ENCODE measurements at places on chromosomes 5 and 9. TPM values are rescaled to one million over a fixed set of nuclear protein-coding genes. Genes with fewer than 3 reads are reported as not detected.

DNA sequence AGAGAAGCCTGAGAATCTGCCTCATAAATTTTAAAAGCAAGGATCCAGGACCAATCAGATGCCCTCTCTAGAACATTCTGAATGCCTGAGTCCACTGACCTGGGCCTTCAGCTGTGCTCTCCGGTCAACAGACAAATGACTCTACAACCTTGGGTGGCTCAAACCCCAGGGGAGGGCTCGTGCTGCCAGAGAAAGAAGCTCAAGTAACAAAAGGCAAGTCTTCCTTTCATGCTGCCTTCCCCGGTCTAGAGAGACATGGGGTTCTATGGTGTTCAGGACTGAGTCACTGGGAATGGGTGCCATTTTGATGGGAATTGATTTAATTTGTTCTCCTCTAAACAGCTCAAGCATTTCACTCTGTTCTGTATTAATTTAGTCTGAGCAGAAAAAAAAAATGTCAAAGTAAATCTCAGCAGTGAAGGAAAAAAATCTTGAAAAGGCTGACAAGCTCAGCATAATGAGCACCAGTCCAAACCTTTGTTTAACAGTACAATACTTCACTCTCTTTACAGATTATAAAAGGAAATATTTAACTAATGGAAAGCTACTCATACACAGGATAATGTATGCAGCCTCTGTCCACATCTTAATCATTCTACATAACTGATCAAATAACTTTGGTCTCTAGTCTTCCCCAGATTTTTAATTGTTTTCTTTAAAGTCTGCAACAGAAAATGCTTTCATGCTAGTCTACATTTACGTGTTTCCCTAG lies 191.0 kb downstream of the GLIS3 start:
- H3K27ac ChIP-seq = no peak overlapping the region
- H3K4me3 ChIP-seq = no peak overlapping the region
- H3K4me1 ChIP-seq = no peaks in the 10 kb centered on the region
- H3K27me3 ChIP-seq = peaks cover 14% of the 10 kb centered on the region
- no peak for DNase-seq
- H3K36me3 ChIP-seq = no peaks in the 10 kb centered on the region

- H3K4me1 ChIP-seq = peaks cover under 1% of the 10 kb centered on the region
- H3K27ac ChIP-seq = no peak overlapping the region
- H3K36me3 ChIP-seq = peaks cover 3% of the 10 kb centered on the region
- no peaks in the 10 kb centered on the region for H3K27me3 ChIP-seq
- no peak overlapping the region for H3K4me3 ChIP-seq
Measured at GRCh38 chr9:137506702-137507171, 43.5 kb downstream of the PNPLA7 start.

Gene MYOZ3
- not detected for total RNA-seq

DNA sequence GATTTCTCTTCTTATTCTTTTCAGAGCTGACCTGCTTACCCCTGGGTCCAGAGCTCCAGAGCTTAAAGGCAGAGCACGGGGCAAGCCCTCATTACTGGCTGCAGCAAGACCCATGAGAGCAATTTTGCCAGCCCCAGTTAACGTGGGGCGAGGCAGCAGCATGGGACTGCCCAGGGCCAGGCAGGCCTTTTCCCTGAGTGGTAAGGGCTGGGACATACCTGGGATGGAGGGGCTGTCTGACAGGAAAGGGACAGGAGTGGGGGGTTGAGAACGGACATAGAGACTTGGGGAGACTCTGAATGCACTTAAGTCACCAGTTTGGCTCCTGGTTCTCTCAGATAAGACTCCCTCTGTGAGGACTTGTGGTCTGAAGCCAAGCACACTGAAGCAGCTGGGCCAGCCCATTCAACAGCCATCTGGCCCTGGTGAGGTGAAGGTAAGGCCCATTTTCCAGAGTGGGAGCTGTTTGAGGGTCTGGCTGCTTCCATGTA lies 26.2 kb downstream of the HMGXB3 start:
- no peak for DNase-seq
- H3K36me3 ChIP-seq = peaks cover 12% of the 10 kb centered on the region
- H3K4me3 ChIP-seq = no peak overlapping the region
- no peaks in the 10 kb centered on the region for H3K27me3 ChIP-seq
- no peak overlapping the region for H3K27ac ChIP-seq

Gene TMEM141
- 16.5 TPM for total RNA-seq

GRCh38 chr5:106759581-106759980 lies 911.2 kb downstream of the EFNA5 start:
- no peak for DNase-seq
- no peaks in the 10 kb centered on the region for H3K36me3 ChIP-seq
- no peak overlapping the region for H3K27ac ChIP-seq
- no peaks in the 10 kb centered on the region for H3K27me3 ChIP-seq
- no peak overlapping the region for H3K4me3 ChIP-seq

Gene IFNB1
- total RNA-seq = not detected

GRCh38 chr5:82150559-82150958 lies 127.6 kb downstream of the RPS23 start:
- DNase-seq = no peak
- no peaks in the 10 kb centered on the region for H3K27me3 ChIP-seq
- H3K36me3 ChIP-seq = peaks cover 5% of the 10 kb centered on the region
- H3K27ac ChIP-seq = no peak overlapping the region
- H3K4me1 ChIP-seq = no peaks in the 10 kb centered on the region
- H3K4me3 ChIP-seq = no peak overlapping the region

Gene ELOVL7
- 40.1 TPM for total RNA-seq

DNA sequence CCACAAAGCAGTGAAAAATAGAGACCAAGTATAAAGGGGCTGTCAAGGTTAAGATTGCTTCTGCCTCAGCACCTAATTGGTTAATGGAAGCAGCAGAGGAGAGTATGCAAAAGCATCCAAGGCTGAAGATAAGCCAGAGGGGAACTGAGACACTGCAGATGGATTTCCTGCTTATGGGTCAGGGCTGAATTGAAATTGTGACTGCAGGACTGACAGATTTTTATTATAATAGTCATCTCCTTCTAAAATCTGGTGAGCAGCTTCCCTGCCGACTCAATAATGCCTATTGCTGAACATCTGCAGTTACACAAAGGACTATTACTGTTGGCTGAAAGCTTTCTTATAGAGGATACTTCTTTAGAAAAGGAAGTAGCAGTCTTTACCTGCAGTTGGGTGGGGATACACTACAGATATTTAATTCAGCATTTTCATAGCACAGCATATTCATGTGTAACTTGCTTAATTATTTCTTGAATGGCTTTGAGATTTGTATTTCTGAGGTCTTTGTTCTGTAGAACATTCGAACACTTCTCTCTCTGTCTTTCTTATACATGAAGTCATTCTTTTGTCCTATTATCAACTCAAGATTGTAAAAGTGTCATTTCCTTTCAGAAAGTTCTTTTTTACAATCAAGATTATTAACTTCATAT lies 363.0 kb upstream of the RIOK2 start:
- H3K4me3 ChIP-seq = no peak overlapping the region
- no peaks in the 10 kb centered on the region for H3K36me3 ChIP-seq
- no peaks in the 10 kb centered on the region for H3K4me1 ChIP-seq
- DNase-seq = no peak
- H3K27me3 ChIP-seq = no peaks in the 10 kb centered on the region

Gene WDR38
- not detected for total RNA-seq

GRCh38 chr9:18891946-18892670 lies 140.9 kb downstream of the SAXO1 start:
- H3K4me1 ChIP-seq = no peaks in the 10 kb centered on the region
- H3K27ac ChIP-seq = no peak overlapping the region
- no peak for DNase-seq
- H3K27me3 ChIP-seq = peaks cover 12% of the 10 kb centered on the region

GRCh38 chr9:79551586-79551985 lies 20.2 kb upstream of the TLE4 start:
- H3K27me3 ChIP-seq = no peaks in the 10 kb centered on the region
- no peak for DNase-seq
- no peaks in the 10 kb centered on the region for H3K4me1 ChIP-seq
- H3K27ac ChIP-seq = no peak overlapping the region
- no peak overlapping the region for H3K4me3 ChIP-seq
- H3K36me3 ChIP-seq = peaks cover 4% of the 10 kb centered on the region

DNA sequence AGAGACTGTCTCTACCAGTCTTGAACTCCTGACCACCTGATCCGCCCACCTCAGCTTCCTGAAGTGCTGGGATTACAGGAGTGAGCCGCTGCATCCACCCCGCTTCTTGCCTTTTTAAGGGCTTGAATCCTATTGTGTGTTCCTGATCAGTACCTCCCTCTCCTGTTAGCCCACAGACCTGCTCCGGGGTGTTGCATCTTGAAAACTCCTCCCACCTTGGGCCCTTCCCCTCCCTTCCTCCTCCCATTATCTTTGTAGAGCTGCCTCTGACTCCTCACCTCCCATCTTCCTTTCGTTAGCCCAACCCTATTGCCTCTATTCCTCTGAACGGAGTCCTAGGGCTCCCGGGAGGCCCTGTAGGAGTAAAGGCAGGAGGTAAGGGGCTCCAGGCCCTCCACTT lies 48.5 kb upstream of the NEK6 start:
- no peak for DNase-seq
- no peak overlapping the region for H3K27ac ChIP-seq
- no peaks in the 10 kb centered on the region for H3K36me3 ChIP-seq
- H3K4me3 ChIP-seq = peak overlapping the region; percentile 2
- H3K27me3 ChIP-seq = no peaks in the 10 kb centered on the region

Gene TMEM232
- total RNA-seq = 1.6 TPM

GRCh38 chr9:92185096-92185495 lies 69.9 kb upstream of the SPTLC1 start:
- H3K27ac ChIP-seq = no peak overlapping the region
- H3K4me1 ChIP-seq = peaks cover 2% of the 10 kb centered on the region
- DNase-seq = no peak
- no peak overlapping the region for H3K4me3 ChIP-seq
- H3K27me3 ChIP-seq = peaks cover 23% of the 10 kb centered on the region

DNA sequence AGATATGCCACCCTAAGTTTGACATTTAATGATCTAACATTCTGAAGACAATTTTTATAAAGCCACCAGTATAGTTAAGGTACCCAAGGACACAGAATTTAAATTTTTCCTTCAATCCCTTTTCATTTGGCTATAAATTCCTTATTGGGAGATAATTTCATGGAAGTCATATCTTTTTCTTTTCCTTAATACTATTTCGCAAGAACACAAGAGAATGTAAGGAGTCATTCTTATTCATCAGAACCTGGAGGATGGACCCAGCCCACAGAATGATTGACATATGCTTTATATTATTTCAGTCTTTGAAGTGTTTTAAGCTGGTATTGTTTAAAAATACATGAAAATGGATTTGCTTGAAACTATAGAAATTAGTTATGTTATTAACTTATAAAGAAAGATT lies 79.6 kb downstream of the DROSHA start:
- no peak overlapping the region for H3K27ac ChIP-seq
- H3K4me3 ChIP-seq = no peak overlapping the region
- no peaks in the 10 kb centered on the region for H3K27me3 ChIP-seq
- no peak for DNase-seq
- H3K36me3 ChIP-seq = peaks cover 23% of the 10 kb centered on the region
- peaks cover 8% of the 10 kb centered on the region for H3K4me1 ChIP-seq

Gene SNX24
- total RNA-seq = 7.3 TPM

DNA sequence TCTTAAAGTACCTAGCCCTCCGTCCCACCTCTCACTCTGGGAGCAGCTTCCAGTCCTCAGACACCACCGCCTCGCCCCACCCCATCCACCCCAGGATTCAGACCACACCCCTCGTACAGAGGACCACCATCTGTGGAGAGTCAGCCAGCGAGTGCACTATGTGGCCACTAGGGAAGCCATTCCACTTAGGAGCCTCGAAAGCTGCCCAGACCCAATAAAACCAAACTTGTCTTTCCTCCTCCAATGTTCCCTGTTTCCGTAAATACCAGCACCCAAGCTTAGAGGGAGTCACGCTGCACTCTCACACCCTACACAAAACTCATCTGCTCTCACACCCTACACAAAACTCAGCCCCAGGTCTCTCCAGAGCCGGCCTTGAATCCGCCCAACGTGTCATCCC lies 1.9 kb downstream of the GCNT4 start:
- H3K27me3 ChIP-seq = peaks cover 23% of the 10 kb centered on the region
- no peak for DNase-seq
- peak overlapping the region; percentile 86 for H3K27ac ChIP-seq
- peaks cover 2% of the 10 kb centered on the region for H3K36me3 ChIP-seq
- H3K4me1 ChIP-seq = peaks cover 54% of the 10 kb centered on the region

DNA sequence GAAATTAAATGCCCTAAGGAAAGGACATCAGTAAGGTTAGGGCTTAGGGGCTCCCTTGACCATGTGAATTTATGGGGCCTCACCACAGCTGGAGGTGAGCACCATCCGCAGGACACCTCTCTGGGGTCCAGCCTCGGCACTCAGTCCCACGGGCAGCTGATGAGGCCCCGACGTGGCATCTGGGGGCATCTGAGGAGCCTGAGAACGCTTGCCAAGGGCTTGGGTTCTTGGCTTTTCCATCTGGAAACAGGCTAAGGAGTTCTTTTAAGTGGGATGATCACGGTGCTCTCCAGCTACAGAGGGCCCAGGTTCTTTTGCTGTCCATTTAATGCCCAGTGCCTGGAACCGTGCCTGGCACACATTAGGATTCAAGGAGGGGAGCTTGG lies 3.6 kb downstream of the NKX2-5 start:
- peaks cover 24% of the 10 kb centered on the region for H3K4me1 ChIP-seq
- no peak for DNase-seq
- no peak overlapping the region for H3K27ac ChIP-seq
- peaks cover 6% of the 10 kb centered on the region for H3K36me3 ChIP-seq
- H3K4me3 ChIP-seq = no peak overlapping the region

Gene SMIM33
- 0.32 TPM for total RNA-seq

GRCh38 chr9:116628716-116629115 lies 58.4 kb upstream of the TRIM32 start:
- no peak overlapping the region for H3K27ac ChIP-seq
- H3K4me3 ChIP-seq = no peak overlapping the region
- H3K27me3 ChIP-seq = no peaks in the 10 kb centered on the region
- DNase-seq = no peak
- H3K36me3 ChIP-seq = peaks cover 8% of the 10 kb centered on the region

DNA sequence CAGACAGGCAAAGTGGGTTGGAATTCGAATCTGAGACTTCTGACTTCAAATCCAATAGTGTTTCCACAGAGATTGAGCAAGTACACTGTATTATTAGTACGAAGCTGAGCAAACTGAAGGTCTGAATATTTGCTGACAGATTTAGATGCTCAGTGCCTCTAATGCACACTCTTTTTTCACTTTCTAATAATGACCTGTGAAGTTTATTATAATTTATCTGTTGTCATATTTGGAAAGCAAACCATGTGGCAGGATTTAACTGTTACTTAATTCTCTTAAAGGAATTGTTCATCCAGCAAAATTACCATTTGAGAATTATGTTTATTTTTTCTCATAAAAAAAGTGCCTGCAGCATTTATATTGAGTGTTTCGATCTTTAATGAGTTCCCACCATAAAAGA lies 277.3 kb downstream of the DMRT2 start:
- no peak overlapping the region for H3K4me3 ChIP-seq
- no peaks in the 10 kb centered on the region for H3K4me1 ChIP-seq
- H3K27me3 ChIP-seq = peaks cover 7% of the 10 kb centered on the region

GRCh38 chr5:33340195-33340594 lies 100.6 kb upstream of the TARS1 start:
- no peaks in the 10 kb centered on the region for H3K4me1 ChIP-seq
- H3K36me3 ChIP-seq = no peaks in the 10 kb centered on the region
- DNase-seq = no peak
- no peak overlapping the region for H3K27ac ChIP-seq
- H3K4me3 ChIP-seq = no peak overlapping the region

GRCh38 chr9:121226175-121226574 lies 24.5 kb upstream of the RAB14 start:
- peaks cover 3% of the 10 kb centered on the region for H3K4me1 ChIP-seq
- no peak overlapping the region for H3K4me3 ChIP-seq
- no peaks in the 10 kb centered on the region for H3K27me3 ChIP-seq
- H3K36me3 ChIP-seq = peaks cover 4% of the 10 kb centered on the region
